Esophagus squamous epithelium (tissue), 5 donors: ENCODE measurements at places on chromosomes 6 and 20.

DNA sequence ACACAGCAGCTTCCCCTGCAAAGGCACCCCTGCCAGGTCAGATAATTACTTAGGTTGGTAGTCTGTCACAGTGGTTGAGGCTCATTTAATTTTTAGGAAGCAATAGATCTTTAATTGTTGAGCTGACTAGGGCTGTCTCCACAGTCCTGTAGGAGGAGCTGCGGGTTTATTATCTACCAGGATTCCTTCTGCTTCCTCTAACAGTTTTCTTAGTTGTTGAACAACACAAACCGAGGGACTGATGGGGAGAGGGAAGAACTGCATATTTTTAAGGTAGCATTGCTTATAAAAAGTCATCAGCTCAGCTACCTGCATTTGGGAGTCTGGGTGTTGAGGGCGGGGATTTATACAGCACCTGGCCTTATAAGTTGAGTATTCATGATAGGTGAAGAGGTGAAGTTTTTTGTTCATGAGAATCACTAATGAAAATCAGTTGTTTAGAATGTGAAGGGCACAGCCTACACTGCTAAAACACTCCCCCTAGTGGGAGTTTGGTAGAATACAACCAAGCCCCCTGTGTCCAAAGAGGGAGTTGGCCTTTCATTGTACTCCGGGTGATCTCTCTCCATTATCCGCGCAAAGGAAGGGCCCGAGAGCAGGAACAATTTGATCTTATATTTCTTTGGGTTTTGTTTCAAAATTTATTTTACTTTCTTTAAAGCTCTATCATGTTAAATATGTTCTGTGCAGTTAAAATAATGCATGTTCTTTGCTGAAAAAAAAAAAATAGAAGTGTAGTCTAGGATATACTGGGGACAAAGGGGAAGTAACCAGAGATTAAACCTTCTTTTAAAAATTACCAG lies 69.6 kb downstream of the SSR1 start:
- DNase-seq: no peak

GRCh38 chr20:19658137-19658536 lies 99.9 kb upstream of the RIN2 start:
- no peak for DNase-seq

DNA sequence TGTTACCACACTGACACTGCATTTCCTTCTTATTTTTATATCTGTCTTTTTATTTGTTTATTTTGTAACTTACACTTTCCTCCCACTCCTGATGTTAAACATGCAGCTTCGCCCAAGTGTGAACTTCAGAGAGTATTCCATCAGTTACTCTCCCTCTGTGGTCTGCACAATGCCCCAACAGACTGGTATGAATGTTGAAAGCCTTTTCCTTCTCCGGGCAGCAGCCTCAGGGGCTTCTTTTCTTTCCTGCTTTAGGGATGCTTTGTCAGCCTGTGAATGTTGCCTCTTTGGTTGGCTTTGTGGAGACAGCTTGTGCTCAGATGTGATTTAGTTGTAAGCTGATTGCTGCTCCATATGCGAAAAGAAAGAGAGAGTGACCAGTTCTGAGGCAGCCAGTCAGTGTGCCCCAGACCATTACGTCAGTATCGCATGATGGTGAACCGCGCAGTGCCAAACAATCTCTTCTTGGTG lies 44.0 kb downstream of the SMPDL3A start:
- DNase-seq: no peak

GRCh38 chr20:35199740-35200139 lies 26.8 kb upstream of the MMP24 start:
- no peak for DNase-seq

- no peak for DNase-seq
Measured at GRCh38 chr20:59631751-59632540, 27.6 kb downstream of the PHACTR3 start.

- no peak for DNase-seq
Measured at GRCh38 chr6:158068893-158069799, 87.5 kb downstream of the SYNJ2 start.

GRCh38 chr6:37359039-37359438 lies 5.3 kb downstream of the RNF8 start:
- no peak for DNase-seq

DNA sequence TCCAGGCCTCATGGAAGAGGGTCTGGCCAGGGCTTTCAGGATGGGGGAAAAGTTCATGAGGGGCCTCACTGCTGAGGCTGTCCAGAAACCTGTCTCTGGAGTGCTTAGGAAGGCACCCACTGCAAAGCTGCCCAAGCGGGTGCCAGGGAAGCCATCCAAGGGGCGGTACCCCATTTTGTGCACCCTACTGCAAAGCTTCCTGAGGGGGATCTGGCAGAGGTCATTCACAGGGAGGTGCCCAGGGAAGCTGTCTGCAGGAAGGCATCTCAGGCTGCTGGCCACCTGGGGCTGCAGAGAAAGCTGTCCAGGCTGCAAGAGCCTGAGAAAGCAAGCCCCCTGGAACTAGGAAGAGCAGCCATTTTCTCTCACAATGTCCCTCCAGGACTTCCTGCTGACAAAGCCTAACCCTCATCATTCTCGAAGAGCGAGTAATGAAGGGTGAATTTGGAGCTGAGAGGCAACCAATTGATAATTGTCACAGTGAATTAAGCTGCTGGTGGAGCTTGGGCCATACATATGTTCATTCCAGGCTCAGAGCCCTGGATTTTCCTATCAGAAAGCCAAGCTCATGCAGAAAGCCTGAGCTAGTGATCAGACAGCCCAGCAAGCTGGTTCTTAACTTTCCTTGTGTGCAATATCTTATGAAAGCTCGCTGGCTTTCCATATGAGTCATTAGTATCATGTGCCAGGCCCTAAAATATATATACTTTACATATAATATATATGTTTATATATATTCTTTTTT lies 62.2 kb upstream of the SLC22A16 start:
- DNase-seq: no peak

DNA sequence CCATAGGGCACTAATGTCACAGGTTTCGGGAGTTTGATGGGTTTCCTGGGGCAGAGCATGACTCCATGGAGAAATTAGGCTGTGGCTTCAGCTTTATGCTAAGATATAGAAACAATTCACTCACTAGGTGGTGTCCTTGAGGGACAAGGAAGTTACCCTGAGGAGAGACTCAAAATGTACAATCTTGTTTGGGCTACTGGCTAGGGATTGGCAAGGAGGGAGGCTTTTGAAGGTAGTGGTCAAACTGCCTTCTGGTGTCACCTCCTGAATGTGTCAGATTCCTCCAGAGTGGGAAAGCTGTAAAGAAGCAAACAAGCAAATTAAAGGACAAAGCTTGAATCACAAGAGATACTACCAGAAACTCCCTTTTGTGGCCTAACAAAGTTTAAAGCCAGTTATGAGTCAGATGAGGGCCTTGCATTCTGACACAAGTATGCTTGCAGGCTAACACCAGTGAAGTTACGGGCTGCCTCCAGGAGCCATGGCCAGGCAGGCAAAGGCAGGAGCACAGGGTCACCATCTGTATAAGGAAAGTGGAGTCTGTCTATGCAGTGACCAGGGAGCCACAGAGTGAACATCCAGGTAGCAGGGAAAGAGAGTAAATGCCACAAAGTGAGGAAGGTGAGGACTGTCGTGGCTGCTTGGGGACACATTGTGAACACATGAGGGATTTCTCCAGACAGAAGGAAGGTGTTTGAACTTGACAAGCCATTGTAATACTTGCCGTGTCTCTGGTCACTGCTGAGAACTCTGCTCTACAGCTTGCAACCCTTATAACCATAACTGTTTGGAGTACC lies 107.7 kb upstream of the DTNBP1 start:
- DNase-seq: no peak
